Ammon's horn (tissue), 1 donor: ENCODE measurements at places on chromosomes 3 and 15.

DNA sequence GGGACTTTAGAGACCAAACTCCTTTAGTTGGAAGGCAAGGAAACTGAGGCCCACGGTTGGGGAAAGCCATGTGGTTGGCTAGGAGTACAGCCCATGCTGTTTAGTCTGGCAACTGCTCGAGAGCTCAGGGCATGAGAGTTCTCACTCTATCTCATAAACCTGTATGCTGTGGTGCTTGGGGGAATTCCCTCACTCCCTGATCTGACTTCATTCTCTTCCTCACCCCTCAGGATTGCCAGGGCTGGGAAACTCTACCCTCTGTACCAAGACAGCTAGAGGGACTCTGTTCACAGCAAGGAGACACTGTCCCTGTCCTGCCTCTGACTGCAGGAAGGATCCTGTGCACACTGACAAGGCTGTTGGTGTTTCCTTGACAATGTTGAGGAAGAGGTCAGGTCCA, 230.2 kb downstream of the ZNF621 start:
- DNase-seq: no peak

- no peak for DNase-seq
Measured at GRCh38 chr15:51077221-51078153, 17.2 kb downstream of the TNFAIP8L3 start.

DNA sequence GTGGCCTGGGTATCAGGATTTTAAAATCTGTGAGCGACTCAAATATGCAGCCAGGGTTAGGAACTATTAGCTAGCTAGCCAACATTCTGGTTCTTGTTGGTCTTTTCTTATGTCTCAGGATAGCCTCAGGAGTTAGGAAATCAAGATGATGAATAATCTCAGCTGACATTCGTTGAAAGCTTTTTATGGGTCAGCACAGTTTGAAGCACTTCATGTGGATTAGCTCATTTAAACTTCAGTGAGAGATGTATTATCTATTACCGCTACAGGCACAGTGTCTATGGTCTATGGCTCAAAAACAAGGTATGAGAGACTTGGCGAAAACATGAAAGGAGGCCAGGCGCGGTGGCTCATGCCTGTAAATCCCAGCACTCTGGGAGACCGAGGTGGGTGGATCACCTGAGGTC, 187.5 kb upstream of the THRB start:
- no peak for DNase-seq

GRCh38 chr3:9669277-9669676, 20.0 kb downstream of the MTMR14 start:
- DNase-seq: no peak

DNA sequence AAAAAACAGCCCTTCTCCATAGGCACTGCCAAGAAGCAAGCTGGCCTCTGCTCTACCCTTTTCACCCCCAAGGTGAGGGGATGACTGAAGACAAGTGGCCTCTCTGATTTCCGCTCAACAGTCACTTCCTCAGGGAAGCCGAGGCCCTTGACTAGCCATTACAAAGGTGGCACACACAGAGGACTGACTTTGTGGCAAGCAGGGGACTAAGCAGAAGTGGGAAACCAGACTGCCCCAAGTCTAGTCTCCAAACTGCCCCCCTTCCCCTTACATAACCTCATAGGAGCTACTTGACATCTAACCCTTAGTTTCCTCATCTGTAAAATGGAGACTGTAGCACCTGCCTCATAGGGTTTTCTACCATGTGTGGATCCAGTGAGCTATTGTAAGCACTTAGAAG, 118.9 kb downstream of the FOXP1 start:
- no peak for DNase-seq

- no peak for DNase-seq
Measured at GRCh38 chr3:37162501-37163245, 11.7 kb downstream of the LRRFIP2 start.

DNA sequence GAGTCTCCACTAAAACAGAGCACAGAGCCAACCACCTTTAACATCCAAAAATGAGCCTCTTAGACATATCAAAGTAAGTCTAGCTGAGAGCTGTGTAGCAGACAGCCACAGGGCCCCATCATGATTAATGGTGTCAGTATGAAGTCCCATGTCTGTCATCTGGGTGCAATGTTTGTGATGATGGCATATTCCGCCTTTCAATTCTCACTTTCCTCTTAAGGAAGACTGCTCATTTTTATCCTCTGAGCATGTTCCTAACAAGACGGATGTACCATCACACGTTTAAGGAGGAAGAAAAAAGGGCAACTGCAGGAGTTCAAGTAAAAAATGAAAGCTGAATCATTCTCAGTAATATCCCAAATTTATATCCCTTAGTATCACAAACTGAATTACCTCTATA, 85.8 kb upstream of the KCNMB2 start:
- DNase-seq: no peak

GRCh38 chr15:96353416-96353929, 23.0 kb downstream of the NR2F2 start:
- DNase-seq: no peak

DNA sequence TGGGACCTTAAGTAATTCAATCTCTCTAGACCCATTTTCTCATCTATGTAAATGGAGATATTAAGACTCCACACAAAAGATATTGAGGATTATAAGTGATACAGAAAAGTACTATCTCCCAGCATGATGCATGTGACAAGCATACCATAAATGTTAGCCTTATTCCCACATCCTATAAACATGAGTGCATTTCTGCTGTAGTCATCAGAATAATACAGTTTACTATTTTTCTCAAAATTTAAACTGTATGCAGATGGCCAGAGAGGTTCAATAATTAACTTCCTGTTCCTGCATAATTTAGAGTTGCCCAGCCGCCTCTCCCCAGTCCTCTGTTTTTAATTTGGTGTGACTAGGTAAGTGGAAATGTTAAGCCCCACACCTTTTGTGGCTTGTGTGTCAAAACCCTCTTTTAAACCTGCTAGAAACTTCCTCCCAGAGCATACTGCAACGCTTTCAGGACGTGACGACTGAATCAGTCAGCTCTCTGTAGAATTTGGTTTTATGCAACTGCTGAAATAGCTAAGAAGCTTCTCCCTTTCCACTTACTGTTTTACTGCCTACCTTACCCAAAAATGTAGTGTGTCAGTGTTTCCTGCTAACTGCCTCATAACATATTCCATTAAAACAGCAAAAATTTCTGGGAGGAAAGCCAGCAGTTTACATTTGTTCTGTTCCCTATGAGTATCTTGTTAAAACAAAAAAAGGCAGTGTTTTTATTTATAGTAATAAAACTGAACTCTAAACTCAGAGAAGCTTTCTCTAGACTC, 1037.9 kb downstream of the EPHA3 start:
- peak; percentile 14 for DNase-seq

DNA sequence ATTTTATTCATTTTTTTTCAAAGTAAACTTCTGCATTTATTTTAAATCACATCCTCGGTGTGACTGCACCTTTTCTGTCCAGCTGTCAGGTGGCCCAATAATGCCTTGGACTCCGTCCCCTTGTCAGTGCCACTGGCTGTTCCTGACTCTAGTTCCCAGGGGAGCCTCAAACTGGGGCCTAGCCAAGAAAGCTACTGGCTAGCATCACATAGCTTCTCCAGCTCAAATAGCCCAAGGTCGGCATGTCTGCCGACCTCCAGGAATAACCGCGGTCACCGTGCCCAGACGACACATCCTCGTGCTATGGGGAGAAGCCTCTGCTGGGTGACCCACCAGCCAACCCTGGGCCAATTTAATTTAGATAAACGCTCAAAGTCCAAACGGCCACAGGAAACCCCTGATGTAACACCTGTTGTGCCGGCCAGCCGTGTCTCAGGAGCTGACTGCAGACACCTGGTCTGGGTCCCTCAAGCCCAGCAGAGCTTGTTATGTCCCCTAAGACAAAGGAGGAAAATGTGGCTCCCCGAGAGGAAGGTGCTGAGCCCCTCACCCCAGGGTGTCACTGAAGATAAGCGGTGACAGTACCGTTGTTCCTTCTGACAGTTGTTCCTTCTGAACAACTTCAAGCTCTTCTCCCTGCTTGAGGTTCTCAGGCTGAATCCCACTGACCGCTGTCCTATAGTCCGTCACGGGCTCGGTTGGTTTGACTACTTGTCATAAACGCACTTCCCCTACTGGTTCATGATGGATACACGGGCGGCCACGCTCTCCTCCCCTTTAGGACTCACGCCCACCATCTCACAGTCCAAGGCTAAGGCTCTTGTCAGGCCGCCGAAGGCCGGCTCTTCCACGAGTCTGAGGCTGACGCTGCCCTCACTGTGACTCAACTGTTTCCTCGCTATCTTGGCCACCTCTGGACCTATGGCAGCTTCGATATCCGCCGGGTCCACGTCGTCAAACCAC, 126.2 kb downstream of the KLF13 start:
- DNase-seq: no peak

DNA sequence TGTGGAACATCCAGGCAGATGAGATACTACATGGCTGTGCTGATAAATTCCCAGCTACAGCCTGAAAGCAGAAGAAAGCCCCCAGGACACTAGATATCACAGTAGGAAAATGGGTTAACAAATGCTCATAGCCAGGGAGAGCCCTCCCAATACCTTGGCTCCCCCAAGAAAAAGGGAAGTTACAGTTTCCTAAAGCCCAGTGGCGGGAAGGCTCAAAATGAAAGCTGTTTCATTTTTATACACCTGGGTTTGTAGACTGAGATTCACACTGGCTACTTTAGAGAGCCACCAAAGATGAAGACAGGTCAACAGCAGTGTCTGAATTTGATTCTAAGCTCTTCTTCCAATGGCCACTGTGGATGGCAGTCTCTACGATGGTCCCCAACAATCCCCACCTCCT, 55.0 kb upstream of the TOPAZ1 start:
- DNase-seq: no peak

- no peak for DNase-seq
Measured at GRCh38 chr3:20462723-20463122, 276.7 kb upstream of the SGO1 start.

GRCh38 chr3:129441782-129442181, 1.8 kb downstream of the IFT122 start:
- peak; percentile 82 for DNase-seq

DNA sequence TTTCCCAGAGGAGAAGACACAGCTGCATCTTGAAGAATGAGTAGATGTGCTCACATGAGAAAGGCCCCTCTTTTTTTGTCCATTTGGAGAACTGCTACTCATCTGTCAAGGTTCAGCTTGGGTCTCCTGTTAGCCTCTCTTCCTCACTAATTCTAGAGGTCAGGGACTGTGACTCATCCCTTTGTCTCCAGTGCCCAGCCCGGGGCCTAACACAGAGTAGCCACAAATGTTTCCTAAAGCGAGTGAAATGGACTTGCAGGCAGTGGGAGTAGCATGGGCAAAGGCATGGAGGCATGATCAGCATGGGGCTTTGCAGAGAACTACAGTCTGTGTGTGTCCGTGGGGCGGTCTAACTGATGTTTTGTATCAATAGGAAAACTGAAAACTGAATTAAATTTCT, 33.9 kb upstream of the MRPS22 start:
- DNase-seq: no peak

DNA sequence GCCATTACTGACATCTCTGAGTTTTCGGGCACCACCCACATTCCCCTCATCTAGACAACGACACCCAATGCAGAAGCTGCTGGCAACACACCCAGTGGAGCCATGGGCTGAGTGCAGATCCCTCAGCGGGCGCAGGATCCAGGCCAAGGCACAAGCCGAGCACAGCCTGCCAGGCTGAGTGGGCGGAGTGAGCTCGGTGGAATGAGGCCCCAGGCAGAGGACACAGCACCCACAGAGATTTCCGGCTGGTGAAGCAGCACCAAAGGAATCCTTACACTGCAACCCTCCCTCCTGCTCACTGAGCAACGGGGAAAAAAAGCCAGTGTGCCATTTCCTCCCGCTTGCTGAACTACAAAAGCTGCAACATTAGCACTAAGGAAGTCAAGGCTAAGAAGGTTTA, 34.3 kb downstream of the ZMAT3 start:
- DNase-seq: peak; percentile 69

GRCh38 chr3:177358091-177358976, 161.1 kb upstream of the TBL1XR1 start:
- peak; percentile 72 for DNase-seq

DNA sequence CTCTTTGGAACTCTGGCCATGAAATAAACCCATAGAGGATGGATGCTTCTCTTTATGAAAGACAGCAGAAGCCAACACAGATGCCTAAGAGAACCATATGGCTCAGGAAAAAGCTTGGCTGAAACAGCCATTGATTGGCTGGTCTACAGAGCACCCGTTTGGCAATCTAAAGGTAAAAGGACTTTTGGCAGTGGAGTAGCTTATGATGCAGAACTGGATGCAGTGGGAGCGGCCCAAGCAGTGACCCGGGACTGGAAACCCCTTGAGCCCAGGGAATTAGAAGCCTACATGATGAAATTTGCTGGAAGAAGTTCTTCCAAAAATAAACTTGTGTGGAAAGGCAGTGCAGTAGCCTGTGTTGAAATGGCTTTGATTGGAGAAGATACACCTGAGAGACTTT, 360.2 kb downstream of the NR2F2 start:
- DNase-seq: no peak

- no peak for DNase-seq
Measured at GRCh38 chr15:70100474-70101341, 3.0 kb upstream of the TLE3 start.

- no peak for DNase-seq
Measured at GRCh38 chr15:37125143-37125542, 24.8 kb upstream of the MEIS2 start.

GRCh38 chr3:502486-502885, 305.9 kb downstream of the CHL1 start:
- DNase-seq: no peak

GRCh38 chr3:138923531-138923994, 23.4 kb downstream of the FOXL2 start:
- DNase-seq: peak; percentile 87

DNA sequence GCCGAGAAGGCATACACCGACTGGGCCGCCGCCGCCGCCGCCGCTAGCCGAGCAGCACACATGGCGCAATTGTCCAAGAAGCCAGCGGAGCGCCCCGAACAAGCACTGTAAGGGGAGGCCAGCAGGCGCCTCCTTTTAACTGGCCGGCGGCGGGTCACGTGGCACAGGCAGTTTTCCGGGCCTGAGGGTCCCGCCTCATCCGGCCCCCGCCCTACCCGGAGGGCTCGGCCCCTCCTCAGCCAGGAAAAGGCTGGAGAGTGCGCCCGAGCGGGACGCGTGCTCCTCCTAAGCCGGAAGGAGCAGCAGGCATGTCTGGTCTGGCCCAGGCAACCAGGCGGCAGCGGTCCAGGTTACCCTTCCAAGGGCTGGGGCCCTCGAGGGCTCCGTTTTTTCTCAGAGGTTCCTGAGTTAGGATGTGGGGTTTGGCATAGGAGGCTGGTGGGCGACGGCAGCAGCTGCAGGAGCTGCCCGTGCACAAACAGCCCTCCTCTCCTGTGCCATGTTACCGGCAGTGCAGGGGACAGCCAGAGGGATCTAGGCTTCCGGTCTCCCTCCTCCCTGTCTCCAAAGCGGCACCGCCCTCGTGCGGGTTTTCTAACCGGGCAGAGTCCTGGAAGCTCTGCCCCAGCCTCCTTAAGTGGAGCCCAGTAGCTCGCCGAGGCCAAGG, at the start of gene GPX1:
Gene GPX1 (minus strand): TSS at position 137 of the 667 bp plus-strand sequence. CDS start 75 bp downstream, at position 62.
- peak; percentile 92 for DNase-seq

DNA sequence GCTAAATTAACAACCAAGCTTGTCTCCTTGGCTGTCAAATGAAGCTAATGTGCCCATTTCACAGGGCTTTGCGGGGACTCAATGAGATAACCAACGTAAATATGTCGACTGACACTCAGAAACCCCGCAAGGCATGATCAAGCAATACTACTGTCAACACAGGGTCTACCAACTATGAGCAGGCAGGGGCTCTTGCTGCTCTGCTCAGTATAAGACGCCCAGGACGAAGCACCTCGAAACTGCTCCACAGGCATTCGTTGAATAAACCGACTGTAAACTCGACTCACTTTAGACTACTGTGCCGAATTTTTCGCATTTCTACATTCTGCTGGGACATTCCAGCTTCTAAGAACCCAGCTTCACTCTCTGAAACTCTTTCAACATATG, 55.0 kb downstream of the FEZF2 start:
- DNase-seq: peak; percentile 3

- DNase-seq: no peak
Measured at GRCh38 chr3:173501931-173502489, 104.5 kb downstream of the NLGN1 start.
